ENCODE measurements at places on chromosomes 6 and 20.

GRCh38 chr6:146292506-146292905 is 251.1 kb upstream of the RAB32 start:
- no peak for DNase-seq

- no peak for DNase-seq
Observed at GRCh38 chr20:10438217-10438616, 3.1 kb downstream of the SLX4IP start.

GRCh38 chr6:13695252-13695651 is 16.4 kb downstream of the RANBP9 start:
- no peak for DNase-seq

DNA sequence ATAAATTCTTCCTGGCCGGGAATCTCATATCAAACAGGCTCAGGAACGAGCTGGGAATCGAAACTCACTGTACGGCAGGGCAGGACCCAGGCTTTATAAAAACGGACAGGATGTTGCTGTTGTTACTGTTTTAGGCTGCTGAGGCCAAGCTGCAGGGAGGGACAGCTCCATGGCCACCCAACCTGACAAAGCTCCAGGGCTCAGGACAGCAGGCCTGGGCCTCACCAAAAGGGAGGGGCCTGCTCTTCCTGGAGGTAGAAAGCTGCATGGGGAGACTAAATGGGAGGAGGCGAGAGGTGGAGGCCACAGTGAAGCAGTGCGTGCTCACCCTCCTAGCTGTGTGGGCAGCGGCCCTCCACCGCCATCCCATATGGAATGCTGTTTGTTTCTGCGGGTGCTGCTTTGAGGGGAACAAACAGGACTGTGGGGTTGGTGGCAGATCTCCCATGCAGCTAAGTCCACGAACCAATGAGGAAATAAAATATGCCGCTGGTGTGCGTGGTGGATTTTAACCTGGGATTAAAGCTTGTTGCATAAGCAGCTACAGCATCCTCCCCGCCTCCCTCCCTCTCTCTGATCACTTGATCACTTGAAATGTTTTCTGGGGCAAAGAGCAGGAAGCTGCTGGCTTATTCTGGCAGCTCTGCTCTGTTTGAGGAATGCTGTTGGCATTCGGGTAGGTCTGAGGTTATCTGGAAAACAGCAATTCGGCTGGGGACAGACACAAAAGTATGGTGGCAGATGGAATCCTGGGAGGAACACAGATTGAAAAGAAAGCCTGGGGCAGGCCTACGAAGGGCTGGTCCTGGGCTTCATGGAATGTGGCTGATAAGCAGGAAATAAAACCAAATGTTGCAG is 2.4 kb upstream of the ZMYND8 start:
- peak; percentile 91 for DNase-seq

DNA sequence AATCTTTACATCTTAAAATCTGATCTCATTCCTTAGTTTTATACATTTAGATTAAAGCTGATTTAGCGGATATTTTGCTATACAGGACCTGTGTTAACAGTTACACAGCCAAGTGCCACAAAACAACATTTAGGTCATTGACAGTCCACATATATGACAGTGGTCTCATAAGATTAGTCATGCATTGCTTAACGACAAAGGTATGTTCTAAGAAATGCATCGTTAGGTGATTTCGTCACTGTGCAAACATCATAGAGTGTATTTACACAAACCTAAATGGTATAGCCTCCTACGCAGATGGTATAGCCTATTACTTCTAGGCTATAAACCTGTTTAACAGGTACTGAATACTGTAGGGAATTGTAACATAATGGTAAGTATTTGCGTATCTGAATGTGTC is 21.6 kb downstream of the ADGRG6 start:
- no peak for DNase-seq

DNA sequence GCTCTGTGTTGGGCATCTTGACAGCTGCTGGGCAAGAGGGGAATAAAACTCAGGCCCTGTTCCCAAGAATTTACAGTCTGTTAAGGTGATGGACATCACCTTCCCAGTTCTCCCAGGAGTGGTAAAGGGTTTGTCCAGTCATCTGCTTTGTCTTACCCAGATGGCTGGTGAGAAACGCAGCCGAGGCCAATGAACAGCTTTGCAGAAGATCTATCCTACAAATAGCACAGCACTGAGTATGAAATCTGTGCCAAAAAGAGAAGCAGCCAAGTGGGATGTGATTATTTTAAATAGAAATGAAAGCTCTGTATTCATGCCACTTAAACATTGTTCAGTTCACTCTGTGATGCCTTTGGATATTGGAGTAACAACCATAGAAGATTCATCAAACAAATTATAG is 132.7 kb upstream of the SLC22A16 start:
- peak; percentile 27 for DNase-seq

GRCh38 chr6:134457941-134458340 is 140.0 kb upstream of the SGK1 start:
- no peak for DNase-seq

Measured in hippocampal formation (tissue), 2 donors.